ENCODE measurements at places on chromosomes 6 and 20.

GRCh38 chr6:29933955-29934354, 8.4 kb upstream of the HLA-A start:
- no peak for DNase-seq

GRCh38 chr20:44104798-44105517, 82.0 kb downstream of the JPH2 start:
- no peak for DNase-seq

GRCh38 chr20:57322476-57322875, 7.1 kb upstream of the SPO11 start:
- DNase-seq = no peak

GRCh38 chr20:57175397-57176010, 90.9 kb downstream of the BMP7 start:
- no peak for DNase-seq

DNA sequence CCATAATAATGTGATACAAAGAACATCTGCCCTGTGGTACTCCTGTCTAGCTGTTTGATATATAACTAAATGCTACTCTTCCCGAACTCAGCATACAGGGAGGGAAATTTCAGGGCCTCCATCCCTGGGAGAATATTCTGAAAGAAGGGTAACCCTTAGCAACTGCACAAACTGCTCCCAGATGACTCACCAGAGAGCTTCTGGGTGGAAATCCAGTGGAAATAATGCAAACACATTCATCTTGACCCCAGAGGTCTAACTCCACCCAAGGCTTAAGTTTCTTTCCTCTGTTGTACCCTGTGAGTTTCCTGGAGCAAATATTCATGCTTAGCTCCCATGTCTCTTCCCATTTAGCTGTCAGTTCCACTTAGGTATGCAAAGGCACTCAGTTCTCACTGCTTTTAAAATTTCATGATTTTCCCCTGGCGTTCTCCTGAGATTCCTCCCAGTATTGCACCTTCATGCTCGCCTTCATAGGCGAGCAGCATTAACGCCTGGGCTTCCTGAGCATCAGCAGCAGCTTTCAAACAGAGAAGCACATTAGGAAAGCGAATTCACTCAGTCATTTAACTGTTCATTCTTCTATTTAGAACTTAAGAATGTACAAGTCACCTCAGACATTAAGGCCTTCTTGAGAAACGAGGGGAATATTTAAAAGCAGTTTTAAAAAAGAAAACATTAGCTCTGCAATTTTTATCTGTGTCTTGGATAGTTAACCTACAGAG, 43.8 kb upstream of the LAMA4 start:
- DNase-seq = no peak

DNA sequence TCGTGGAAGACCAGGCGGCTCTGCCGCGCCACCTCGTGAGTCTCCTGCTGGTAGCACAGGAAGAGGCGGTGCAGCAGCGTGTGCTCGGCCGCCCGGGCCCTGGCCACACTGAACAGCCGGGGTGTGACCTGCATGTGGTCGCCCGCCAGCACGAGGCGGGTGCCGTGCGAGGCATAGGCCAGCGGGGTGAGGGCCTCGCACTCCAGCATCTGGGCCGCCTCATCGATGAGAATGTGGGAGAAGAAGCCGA, 7.0 kb downstream of the HELZ2 start:
- DNase-seq = peak; percentile 68

GRCh38 chr6:52340603-52340880, 21.4 kb upstream of the PAQR8 start:
- no peak for DNase-seq
